ENCODE measurements at places on chromosomes 4 and X.

- DNase-seq, result no peak
Observed at GRCh38 chr4:61239250-61239649, 39.1 kb downstream of the ADGRL3 start.

GRCh38 chrX:30217465-30217864 lies 2.1 kb downstream of the MAGEB2 start:
- no peak for DNase-seq

DNA sequence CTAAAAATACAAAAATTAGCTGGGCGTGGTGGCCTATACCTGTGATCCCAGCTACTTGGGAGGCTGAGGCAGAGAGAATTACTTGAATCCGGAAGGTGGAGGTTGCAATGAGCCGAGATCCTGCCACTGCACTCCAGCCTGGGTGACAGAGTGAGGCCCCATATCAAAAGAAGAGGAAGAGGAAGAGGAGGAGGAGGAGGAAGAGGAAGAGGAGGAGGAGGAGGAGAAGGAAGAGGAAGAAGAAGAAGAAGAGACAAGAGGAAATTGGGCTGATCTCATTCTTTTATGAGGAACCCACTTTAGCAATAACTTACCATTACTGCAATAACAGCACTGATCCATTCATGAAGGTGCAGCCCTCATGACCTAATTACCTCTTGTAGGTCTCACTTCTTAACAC lies 138.9 kb upstream of the GIMD1 start:
- no peak for DNase-seq

- DNase-seq, result no peak
Observed at GRCh38 chr4:182653596-182653995, 263.6 kb downstream of the DCTD start.

Measured in ecto neural progenitor cell (in vitro differentiated cells).